ENCODE measurements at places on chromosomes 11 and 22.

DNA sequence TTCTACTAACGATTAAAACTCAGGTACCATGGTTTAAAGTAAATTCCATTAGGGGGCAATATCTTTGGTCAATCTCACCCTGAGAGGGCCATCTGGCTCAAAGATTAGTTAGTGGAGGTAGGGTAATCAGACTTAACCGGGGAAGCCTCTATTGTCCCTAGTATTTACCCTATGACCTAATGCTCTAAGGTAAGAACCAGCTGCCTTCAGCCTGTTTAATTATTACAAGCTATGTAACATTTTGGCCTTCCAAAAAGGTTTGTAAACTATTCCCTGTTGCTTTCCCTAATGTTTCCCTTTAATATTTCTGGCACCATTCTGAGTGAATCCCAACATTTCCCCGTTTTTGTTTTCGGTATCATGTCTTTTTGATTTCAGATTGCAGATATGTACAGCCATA, 15.1 kb upstream of the GLYATL1 start:
- DNase-seq: no peak

DNA sequence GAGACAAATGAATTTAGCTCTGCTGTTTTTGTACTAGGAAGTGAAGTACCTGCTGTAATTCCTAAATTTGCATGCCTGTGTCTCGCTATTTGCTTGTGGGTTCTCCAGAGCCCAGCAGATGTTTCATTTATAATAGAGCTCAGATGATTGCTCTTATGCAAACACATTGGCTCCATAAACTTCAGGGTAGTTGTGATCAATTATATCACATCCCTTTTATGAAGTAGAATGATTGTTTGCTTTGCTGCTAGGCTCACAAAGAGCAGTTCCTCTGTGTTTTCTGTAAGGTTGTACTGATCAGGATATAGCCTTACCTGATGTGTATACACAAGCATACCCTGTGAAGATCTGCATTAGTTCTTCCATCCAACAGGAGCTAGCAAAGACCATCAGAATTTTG, 64.1 kb downstream of the C11orf87 start:
- no peak for DNase-seq

- DNase-seq: no peak
Observed at GRCh38 chr11:122204206-122204605, 88.2 kb upstream of the BLID start.

- no peak for DNase-seq
Observed at GRCh38 chr11:48004456-48004855, 24.1 kb downstream of the PTPRJ start.
